HCEC 1CT (cell line): ENCODE measurements at places on chromosomes 1 and 21.

DNA sequence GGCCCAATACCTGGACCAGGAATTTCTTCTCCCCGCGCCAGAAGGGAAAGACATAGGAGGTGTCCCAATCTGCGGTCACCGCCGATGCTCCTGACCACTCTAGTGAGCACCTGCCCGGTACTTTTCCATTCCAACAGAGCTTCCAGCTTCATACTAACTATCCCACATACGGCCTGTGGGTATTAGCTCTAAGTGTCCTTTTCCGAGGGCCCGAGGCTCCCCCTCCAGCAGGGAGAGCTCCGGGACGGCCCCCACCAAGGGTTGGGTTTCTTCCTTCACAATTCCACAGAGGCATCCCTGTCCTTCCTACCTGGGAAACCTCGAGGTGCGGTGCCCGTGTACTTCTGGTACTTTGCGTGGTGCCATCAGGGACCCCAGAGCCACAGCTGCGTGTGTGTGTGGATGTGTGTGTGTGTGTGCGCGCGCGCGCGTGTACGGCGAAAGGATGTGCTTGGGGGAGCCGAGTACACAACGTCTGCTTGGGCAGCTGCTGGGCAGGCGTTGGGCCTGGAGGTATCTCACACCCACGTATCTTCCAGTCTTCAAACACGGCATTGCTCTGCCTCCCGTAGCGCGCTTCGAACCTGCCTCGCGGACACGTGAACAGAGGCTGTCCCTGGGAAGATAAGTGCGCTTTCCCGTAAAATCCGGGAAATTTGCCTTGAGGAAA lies 2.4 kb upstream of the SIM2 start:
- DNase-seq, result no peak

DNA sequence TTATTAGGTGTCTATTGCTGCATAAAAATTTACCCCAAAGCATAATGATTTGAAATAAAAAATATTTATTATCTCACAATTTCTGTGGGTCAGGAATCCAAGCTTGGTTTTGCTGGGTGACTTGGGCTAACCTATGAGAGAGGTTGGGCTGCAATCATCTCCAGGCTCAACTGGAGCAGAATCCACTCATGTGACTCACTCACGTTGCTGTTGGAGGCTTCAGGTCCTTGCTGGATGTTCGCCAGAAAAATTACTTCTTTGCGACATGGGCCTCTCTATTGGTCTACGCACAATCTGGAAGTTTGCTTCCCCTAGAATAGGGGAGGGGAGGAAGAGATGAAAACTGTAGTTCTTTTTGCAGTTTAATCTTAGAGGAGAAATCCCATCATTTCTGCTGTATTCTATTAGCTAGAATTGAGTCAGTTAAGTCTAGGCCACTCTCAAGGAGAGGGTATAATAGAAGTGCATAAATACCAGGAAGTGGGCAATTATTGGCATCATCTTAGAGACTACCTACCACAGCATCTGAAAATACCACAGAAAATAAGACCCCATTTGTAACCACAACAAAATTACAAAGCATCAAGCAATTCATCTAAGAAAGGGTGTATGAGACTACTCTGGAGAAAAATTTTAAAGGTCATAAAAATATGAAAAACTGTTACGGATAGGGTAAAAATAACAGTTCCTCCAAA lies 5.7 kb upstream of the FASLG start:
- DNase-seq, result no peak

DNA sequence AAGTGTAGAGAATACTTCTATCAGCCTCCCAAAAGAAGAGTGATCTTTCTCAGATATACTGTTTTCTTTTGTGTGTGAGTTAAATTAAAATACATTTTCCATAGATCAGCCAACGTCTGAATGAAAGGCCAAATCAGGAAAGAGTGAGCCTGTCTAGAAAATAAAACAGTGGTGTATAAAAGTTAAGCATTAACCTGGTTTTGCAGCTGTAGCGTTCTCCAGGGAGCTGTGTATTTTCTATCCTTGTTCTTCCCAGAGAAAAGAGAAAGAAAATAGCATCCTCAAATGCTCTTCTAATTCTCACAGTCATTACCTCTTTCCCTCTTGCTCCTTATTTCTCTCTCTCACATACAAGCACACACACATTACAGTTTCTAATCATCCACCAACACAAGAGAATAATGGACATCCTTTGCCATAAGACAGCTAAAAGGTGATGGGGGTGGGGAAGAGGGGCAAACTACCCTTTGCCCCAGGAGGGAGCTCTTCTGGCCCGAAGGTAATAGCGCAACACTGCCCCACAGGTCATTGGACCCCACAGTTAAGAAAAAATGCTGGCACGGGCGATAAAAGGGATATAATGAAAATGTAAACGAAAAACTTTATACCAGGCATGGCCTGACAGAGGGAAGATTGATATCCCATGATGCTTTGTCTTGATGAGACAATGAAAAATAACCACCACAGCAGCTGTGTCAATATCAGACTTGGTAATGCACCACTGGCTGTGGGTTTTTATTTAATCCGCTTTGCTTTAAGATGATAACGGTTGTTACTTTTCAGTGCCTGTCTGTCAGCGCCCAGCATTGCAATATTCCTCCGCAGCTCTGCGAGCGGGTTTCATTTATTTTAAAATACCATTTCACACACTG lies 150.3 kb downstream of the NUF2 start:
- DNase-seq, result no peak

GRCh38 chr1:51165540-51165939 lies 63.5 kb downstream of the C1orf185 start:
- no peak for DNase-seq

- no peak for DNase-seq
Observed at GRCh38 chr1:72851597-72851996, 569.3 kb upstream of the NEGR1 start.

DNA sequence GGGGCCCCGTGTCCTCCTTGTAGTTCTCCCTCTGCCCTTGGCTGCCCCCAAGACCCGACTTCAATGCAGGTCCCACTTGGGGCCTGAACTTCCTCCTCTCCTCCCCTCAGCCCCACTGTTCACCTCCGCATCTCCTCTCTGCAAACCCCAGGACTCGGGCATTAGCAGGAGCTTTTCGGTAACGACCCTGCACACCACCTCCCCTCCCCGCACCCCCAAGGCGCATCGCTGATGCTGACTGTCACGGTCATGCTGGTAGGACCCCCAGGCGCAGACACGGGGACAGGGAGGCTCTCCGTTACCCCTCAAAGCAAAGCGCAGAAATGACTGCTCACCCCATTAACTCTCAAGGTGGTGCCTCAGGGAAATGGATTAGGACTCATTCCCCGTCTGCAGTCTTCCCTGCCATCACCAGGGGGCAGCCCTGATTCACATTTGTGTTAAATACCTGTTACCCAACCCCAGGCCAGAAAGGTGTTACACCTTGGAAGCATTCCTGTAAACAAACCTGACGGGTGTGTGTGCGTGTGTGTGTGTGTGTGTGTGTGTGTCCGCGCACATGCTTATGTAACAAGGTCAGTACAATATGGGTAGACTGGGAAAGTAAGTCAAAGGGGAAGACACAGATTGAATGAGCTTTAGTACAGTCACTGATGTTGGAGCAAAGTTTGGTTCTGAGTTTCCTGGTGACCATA lies 6.4 kb upstream of the GUCA2B start:
- DNase-seq, result peak; percentile 13

- no peak for DNase-seq
Observed at GRCh38 chr1:236240675-236241074, 41.1 kb downstream of the ERO1B start.

DNA sequence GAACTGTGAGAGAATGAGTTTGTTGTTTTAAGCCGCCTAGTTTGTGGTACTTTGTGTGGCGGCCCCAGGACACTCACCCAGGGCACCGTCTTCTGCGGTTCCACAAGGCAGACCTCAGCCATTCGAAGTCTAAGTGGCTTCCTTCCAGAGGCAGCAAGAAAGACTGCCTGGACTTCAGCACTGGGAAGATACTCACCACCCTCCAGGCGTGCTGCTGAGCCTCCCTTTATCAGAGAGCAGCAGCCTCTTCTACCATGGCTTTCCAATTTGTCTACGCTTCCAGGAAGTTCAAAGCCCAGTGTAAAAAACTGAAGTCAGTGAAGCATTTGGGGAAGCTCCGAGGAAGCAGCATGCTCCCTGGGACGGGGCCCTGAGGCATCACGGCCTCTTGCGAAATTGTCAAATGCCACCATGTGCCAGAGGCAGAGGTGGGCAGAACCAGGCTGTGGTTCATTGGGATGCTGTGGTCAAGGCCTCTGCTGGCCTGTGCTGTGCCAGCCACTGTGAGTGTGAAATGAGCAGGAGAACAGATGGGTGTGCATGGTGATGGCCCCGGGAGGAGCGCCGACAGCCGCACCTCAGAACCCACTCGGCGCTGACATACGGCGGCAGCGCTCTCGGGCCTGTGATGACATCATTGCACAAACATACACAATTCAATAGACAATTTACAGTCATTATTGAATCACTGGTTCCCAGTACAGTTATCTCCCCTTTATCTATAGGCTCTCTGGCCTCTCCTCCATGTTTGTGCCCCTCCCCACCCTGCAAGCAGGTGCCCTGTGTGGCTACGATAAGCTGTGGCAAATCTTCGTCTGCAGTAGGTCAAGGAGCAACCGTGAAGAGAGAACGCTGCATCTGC lies 110.4 kb downstream of the PDE9A start:
- DNase-seq, result no peak

- DNase-seq, result no peak
Observed at GRCh38 chr1:174445817-174446216, 1.9 kb upstream of the GPR52 start.

GRCh38 chr1:158801396-158801795 lies 20.4 kb upstream of the OR6N2 start:
- DNase-seq, result no peak

GRCh38 chr1:161177936-161178244 lies 583 bp upstream of the B4GALT3 start:
- DNase-seq, result no peak

DNA sequence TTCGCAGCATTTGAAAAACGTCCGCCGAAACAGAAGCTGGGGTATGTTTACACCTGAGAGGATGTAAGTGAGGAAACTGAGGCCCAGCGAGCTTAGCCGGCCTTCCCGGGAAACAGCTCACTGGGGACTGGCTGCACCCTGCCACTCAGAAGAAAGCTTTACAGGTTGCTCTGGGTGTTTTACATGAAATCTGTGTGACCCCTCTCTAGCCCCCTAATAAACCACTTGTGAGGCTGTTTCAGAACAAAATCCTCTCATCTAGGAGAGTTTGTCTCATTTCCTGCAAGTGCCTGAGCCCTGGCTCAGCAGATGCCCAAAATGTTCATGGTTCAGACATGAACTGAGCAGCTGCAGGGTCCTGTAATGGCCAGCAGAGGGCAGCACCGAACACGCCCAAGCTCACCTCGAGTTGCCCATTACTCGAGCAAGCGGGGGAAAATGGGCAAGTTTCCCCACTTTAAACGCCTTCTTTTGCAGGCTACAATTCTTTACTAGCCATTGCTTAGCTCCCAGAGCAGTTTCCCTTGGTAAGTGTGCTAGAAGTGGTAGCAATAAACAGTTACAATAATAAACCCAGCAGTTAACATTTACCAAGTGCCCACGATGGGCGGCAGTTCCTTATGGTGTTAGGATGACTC lies 76.4 kb downstream of the FHAD1 start:
- DNase-seq, result peak; percentile 62

- no peak for DNase-seq
Observed at GRCh38 chr21:43916691-43917514, 51.9 kb downstream of the AGPAT3 start.

- DNase-seq, result no peak
Observed at GRCh38 chr1:80931178-80931577, 869.6 kb upstream of the ADGRL2 start.

- DNase-seq, result no peak
Observed at GRCh38 chr1:166080967-166081870, 85.6 kb downstream of the FAM78B start.

DNA sequence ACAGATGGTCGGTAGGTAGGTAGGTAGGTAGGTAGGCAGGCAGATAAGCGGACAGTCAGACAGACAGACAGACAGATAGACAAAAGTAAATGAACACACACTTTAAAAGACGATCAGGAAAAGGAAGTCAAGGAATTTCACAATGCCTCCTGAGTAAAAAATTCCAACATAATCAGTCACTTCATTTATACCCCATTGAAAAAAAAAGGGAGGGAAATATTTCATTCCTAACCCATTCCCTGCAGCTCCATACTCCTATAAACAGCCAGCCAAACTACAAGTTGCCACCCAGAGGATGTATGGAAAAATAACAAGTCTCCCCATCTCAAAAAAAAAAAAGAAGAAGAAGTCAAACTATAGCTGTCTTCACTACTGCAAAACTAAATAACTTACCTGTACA lies 43.4 kb downstream of the ZZZ3 start:
- peak; percentile 89 for DNase-seq

DNA sequence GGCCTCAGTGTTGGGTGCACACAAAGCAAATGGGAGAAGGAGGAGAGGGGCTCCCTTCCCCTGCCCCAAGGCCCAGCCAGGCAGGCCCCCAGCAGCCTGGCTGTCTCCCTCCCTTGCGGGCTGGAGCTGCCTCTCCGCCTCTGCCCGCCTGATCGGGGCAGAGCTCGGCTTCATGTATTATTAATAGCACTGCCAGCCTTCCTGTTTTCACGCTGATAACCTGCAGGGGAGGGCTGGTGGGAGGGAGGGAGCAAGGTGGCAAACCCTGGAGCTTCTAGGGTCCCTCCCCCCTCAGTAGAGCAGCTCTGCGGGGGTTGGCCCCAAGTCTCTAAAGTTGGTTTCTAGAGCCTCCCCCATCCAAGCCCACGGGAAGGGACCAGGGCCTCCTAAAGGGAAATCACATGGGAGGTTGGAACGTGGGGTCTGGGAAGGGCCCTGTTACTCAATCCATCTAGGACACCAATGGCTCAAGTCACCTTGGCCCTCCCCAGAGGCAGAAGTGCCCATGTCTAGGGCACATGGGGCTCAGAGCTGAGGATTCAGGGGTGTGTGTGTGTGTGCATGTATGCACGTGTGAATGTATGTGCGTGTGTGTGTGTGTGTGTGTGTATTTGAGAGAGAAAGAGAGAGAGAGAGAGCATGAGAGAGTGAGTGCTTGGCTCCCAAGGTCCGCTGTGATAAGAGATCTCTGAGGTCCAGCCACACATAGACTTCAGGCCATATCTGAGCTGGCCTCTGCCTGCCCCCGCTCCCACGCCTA lies 21.8 kb upstream of the POU3F1 start:
- no peak for DNase-seq

DNA sequence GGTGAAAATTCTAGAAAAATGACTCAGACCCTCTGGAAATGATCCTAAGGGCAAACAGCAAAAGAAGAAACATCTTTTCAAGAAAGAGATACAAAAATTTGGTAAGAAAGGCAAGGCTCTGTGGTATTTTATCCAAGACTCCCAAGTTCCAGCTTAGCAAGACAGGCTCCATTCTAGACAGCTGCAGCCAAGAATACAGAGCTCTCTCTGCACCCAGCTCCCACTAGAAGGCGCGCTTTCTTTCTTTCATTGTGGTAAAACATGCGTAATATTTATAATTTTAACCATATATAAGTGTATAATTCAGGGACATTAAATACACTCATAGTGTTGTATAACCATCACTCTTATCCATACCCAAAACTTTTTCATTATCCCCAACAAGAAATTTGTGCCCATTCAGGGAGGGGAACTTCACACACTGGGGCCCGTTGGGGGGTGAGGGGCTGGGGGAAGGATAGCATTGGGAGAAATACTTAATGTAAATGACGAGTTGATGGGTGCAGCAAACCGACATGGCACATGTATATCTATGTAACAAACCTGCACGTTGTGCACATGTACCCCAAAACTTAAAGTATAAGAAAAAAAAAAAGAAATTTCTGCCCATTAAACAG lies 2.2 kb upstream of the HFM1 start:
- DNase-seq, result no peak
